ENCODE measurements at places on chromosomes 7 and 10.
A peak's percentile ranks its signal among the peaks of the same experiment; 100 is the strongest.

GRCh38 chr7:131947661-131948060 is 391.2 kb upstream of the PODXL start:
- no peak for DNase-seq

GRCh38 chr7:25787336-25787735 is 364.7 kb upstream of the NFE2L3 start:
- DNase-seq, result no peak

GRCh38 chr7:44673771-44674170 is 67.3 kb downstream of the OGDH start:
- DNase-seq, result no peak

DNA sequence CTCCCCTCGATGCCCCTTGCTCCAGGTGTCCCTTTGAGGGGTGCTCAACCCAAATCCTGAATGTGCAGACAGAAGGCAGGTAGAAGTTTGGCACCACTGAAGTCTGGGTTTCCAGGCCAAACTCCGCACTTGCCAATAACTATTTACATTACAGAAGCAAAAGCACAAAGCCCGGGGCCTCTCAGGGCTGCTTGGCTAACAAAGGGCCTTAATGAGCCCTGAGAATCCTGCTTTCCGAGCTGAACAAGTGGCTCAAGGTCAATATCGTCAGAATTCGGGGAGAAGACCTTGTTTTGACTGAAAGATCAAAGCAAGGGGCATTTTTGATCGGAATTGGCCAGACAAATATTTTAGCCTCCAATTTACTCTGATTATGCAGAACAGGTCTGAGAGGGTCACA is 189.9 kb downstream of the HERPUD2 start:
- DNase-seq, result no peak

GRCh38 chr10:94407668-94408067 is 5.3 kb downstream of the TBC1D12 start:
- DNase-seq, result no peak

DNA sequence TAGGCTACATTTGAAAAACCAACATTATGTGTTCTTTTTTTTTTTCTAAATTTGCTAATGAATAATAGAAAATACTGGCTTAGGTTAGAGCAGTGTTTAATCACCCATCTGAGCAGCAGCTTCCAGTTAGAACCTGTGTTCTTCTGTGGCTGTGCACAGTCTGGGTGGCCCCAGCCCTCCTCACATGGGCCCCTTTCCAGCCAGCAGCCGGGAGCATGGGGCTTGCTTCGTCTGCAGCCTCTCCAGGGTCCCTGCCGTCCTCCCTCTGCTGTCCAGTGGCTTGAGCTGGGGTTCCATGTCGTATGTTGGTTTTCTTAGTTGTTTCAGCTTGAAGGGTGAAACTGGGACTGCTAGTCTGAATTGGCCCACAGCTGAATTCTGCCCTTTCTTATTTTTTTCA is 37.3 kb downstream of the BNIP3 start:
- no peak for DNase-seq

DNA sequence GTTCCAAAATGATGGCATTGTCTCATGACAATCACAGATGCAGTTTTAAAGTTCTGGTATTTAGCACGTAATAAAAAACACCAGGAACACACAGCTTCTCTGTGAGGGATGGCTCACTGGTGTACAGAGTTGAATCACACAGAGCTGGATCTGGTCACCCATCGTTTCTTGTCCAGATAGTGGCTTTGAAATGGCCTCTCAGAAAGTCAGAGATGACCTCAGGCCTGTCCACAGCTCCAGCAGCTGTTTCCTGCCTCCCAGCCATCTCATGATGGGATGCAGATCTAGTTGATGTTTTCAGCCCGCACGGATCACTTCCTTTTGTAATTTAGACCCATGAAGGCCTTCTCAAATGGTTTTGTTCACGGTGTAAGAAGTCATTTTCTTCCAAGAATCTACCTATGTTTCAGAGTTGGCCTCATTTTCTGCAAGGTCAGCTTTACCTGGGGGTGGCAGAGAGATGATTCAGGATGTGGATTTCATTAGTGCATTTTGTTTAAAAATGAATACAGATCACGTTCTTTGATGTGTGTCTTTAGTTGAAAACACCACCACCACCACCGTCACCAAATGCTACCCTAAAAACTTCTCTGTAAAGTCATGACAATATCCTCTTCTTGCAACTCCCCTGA is 166.2 kb downstream of the SNX10 start:
- DNase-seq, result no peak

DNA sequence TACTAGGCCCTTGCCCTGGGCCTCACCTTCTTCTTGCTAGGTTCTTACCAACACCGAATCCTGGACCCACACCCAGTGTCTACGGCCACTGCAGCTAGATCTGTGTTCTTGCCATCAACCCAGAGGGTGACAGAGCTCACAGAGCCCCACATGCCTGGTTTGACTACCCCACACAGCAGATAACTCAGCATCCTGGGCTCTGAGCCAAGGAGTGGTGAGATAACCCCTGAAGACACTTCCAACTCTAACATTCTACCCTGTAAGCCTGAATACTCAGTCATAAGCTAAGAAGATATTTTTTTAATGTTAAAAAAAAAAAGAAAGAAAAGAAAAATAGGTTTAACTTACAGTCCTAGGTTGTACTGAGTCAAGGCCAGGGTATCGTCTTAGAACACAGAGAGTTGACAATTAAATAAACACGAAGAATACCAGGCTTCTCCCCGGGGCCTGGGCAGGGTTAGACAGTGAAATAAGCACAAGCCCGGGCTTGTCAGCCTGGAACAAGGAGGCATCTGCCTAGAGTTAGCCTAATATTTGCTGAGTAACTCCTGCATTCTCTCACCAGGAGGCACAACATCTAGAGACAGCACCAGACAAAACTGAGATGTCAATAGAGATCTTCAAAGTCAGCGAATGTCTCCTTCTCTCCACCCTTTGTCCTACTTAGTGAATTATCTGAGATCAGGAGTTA is 556.5 kb upstream of the LRRN3 start:
- DNase-seq, result peak; percentile 15

GRCh38 chr7:151444632-151445031 is 4.7 kb upstream of the CRYGN start:
- DNase-seq, result no peak

DNA sequence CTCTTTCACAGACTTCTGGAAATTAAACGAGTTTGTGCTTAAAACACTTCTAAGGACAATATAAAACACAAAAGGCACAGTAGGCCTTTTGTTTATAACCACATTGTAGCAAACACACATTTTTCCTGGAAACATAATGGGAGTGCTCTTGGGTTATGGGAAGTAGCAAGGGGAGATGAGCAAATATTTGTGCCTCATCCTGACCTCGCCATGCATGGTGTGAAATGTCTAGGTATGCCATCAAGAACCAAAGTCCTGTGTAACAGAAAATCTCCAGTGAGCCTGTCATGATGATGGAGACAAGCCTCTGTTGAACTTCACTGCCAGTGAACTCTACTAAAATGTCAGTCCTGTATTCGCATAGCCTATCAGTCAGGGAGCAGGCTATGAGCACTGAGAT is 1029.6 kb downstream of the LRMDA start:
- no peak for DNase-seq

DNA sequence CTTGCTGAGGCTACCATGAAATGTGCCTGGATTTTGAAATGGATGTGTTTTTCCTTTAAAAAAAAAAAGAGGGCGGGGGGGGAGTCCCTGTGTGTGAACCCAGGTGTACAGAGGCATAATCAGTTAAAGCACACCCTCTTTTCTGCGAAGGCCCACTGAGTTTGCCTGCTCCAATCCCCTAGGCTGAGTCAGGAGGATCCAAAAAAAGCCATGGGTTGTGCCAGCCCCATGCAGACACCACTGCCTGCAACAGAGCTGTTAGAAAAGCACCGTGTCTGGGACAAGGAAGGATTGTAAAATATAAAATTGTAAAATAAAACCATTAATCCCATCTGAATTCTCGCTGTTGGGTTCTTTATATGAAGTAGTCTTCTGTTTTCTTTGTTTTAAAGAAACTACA is 217.9 kb downstream of the ADAM12 start:
- DNase-seq, result no peak

DNA sequence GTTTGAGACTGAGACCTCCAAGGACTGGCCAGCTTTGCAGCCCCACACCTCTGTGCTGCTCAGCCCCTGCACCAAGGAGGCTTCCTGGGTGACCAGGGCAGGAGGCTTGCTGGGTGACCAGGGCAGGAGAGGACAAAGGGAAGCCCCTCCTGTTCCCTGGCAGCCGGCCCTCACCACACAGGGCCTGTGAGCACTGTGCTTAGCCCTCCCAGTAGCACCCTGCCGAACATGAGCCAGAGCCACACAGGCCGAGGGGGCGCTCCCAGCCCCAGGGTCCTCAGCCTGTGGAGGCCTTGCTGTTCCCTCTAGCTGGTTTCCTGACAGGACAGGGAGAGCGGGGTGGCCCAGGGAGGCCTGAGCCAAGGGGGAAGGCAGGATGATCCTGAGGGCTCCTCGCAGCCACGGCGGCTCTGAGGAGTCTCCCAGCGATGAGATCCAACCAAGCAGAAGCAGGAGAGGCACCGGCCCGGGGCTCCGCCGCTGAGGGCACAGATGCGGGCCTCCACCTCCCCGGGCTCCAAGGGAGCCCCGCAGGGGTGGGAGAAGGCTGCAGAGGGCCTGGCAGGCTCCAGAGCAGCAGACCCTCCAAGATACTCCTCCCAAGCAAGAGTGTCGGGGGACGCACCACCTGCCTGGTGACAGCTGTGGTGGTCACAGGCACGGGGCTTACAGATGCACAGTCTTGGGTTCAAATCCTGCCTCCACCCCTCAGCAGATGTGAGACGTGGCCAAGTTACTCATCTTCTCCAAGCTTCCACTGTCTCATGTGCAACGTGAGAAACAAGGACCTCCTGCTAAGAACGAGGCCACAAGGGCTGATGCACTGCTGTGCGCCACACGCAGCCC is 22.5 kb downstream of the WDR86 start:
- DNase-seq, result no peak

DNA sequence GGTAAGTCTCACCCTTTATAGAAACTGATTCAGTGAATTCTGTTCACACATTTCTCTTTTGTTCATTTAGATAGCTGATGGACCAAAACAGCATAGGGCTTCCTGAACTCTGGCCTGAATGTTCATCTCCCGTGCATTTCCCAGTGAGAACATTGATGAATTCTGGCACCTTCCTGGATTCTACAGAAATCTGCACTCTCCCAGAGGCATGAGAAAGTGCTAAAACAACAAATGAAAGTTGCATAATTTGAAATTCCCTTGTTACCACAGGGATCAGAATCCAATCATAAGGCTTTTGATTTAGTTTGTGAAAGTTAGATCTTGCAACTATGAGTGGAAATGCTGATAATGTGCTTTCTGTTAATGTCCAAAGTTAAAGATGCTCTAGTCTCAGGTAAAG is 29.7 kb upstream of the SCIN start:
- DNase-seq, result no peak

DNA sequence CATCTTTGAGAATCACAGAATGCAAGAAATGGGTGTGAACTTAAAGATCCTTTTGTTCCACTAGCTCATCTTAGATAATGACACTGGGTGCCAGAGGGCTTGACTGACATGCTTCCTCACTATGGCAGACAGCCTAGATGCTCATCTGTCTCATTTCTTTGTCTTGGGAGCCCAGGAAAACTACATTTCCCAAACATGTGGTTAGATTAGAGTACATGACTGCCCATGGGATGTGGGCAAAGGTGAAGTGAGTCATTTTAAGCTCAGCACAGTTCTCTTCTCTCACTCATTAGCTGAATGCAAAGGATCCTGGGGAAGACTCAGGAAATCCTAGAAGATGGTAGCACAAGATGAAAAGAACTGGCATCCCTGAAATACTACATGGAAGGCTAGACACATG is 32.5 kb upstream of the TBX20 start:
- DNase-seq, result no peak

- no peak for DNase-seq
These were observed 19.8 kb downstream of the STAMBPL1 start for GRCh38 chr10:88899886-88900285.

GRCh38 chr7:113263749-113264148 is 145.4 kb upstream of the SMIM30 start:
- no peak for DNase-seq

DNA sequence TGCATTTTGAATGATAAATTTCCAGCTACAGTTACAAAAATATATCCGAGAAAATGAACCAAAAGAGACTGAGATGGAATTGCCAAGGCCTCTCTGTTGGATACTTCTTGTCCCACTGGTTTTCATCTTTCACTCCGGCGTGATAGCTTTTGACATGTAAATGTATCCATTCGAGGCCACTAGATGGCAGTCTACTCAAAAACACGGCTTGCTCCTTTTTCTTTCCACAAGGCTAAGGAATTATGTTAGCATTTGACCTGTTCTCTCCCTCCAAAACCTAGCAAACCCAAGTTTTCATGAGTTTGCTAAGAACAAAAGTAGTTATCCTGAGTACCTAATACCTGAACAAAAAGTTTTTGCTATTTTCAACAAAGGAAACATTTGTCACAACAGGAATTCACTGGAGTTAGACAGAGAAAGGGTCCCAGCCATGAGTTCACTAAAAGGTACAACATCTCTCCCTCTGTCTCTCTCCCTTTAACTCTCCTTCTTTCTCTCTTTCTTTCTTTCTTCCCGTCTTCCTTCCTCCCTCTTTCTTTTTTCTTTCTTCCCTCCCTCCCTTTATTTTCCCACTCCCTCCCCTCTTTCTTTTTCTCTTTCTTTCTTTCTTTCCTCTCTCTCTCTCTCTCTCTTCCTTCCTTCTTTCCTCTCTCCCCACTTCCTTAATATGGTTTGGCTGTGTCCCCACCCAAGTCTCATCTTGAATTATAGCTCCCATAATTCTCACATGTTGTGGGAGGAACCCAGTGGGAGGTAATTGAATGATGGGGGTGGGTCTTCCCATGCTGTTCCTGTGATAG is 207.9 kb upstream of the MYO3A start:
- DNase-seq, result peak; percentile 37

- DNase-seq, result no peak
These were observed 17.1 kb downstream of the PNLIPRP2 start for GRCh38 chr10:116637830-116638229.

DNA sequence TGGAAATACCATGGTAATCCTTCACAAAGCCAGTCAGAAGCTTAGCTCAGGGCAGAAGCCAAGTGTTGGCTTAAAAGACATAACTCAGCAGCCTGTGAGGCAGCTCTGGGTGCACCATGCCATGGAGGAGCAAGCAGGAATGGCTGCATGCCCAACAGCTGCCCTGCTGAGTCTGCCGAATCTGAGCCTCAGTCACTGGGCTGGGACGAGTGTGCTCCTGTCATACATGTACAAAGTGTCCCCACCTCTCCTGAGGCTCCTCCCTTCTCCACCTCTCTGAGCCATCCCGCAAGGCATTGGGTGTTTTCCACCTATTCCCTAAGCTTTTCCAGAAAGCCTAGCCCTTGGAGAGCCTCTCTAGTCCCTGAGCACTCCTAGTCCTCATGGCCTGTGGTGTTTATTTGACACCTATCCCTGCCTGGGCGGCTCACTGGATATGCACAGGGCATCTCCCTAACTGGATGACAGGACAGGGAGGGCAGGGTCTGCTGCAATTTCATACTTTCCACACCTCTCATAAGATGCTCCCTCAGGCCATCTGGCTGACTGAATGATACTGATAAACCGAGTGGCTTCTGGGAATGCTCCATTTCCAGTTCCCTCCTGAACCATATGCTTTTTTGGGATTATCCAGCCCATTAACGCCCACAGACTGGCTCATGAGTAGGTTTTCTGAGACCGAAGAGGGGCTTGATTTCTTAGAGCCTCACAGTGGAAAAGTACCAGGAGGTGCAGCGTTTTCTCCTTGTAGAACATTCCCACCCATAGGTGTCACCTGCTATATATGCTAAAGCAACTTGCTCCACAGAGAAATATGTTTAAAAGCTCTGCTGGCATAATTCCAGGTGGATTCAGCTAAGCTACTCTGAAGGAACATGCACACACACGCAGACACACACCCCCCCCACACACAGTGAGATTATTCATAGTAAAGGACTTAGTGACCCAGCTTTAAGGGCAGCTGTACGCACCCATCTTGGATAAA is 199.3 kb downstream of the SNX10 start:
- DNase-seq, result no peak

Data from hematopoietic multipotent progenitor cell treated with erythropoietin and hydrocortisone succinate and interleukin-3 and kit ligand, for 15 days (in vitro differentiated cells).